Stimulated activated CD4-positive, alpha-beta T cell treated with anti-CD3 and anti-CD28 coated beads, Interleukin-12 subunit alpha, Interleukin-12 subunit beta, amount 100 ng/mL, for 48 hours (primary cell): ENCODE measurements at places on chromosomes 1 and 21.
A peak's percentile ranks its signal among the peaks of the same experiment; 100 is the strongest.

GRCh38 chr1:205339717-205340116 lies 17.0 kb downstream of the KLHDC8A start:
- no peak for DNase-seq

DNA sequence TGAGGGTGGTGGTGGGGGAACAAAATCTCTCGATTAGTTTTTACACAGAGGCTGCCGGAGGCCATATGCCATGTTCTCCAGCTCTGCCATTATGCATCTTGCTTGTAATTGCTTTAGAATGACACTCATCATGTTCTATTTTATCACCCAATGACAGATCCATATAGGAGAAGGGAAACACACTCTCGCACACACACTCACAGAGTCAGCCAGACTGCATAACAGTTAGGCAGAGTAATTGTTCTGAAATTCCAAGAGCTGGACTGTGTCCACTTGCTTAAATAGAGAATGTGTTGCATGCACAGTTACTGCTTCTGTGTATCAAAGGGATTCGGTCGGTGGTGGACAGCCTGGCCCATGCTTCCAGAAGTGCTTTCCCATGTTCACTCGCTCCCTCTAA lies 30.6 kb downstream of the KCND3 start:
- DNase-seq: no peak

DNA sequence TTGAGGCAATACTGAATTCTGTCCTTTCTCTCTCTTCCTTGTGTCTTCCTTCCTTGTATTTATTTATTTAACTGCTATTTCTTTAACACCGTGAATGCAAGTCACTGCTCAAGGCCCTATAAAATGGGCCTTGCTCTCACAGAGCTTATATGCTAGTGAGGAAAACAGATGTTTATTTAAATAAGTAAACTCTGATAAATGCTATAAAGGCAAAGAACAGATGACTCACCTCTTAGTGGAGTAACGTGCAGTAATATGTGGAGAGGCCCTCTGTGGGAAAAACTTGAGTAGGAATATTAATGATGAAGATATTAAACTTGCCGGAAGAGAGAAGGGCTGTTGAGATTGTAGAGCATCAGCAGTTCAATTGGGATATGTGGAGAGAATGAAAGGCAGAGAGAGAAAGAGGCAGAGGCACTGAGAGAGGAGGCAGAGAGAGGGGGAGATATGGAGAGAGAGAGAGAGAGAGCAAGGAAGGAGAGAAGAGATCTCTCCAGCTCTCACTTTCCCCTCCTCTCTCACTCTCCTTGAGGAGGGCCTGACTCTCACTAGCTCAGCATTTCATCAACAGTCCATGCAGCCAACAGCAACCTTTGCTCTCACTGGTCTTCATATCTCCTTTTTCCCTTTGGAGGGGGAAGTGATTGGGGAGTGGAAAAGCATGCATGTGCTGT lies 322.2 kb downstream of the LMX1A start:
- DNase-seq: no peak

DNA sequence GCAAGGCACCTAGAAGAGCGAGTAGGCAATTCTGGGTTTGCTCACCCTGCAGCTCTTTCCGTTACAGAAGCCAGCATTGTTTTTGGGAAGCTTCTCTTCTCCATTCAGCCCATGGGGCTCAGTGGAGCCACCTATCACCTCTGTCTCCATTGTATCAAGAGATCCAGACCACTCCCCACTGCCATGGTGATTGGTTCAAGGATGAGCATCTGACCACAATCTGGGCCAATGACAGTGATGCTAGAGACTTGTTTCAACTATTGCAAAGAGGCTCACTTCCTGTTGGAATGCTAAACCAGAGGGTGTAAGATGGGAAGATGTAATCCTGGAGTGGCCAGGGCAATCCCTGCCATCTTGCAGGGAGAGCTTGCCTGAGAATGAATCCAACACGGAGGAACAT lies 6.6 kb downstream of the SPATA21 start:
- DNase-seq: no peak

GRCh38 chr1:147052677-147053076 lies 114.6 kb downstream of the NBPF12 start:
- DNase-seq: no peak

GRCh38 chr1:198128533-198128932 lies 28.3 kb upstream of the NEK7 start:
- DNase-seq: no peak

DNA sequence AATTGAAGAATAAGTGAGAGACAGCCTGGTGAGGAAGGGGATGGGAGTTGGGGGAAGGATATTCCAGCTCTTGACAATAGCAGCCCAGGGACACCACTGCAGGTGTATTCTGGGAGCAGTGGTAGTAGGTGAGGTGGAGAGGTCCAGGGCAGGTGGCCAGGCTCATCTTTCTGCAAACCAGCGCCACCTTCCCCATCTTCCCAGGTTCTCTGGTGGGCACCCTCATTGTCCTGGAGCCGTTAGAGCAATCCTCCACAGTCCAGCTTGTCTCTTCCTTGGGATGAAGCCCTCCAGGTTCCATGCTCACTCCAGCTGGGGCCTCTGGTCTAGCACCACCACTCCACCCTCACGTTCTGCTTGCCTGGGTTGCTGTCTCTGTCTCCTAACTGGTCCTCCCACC lies 97.0 kb downstream of the IER5 start:
- DNase-seq: no peak

DNA sequence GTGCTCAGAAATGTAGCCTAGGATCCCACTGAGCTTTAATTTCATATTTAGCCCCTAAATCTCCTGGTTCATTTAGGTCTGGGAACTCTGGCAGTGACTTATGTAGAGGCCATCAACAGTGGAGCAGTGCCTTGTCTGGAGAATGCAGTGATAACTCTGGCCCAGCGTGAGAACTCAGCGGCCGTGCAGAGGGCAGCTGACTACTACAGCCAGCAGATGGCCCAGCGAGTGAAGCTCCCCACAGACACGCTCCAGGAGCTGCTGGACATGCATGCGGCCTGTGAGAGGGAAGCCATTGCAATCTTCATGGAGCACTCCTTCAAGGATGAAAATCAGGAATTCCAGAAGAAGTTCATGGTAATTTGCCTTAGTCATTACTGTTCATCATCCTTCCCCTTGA lies 17.8 kb downstream of the GBP6 start:
- no peak for DNase-seq

DNA sequence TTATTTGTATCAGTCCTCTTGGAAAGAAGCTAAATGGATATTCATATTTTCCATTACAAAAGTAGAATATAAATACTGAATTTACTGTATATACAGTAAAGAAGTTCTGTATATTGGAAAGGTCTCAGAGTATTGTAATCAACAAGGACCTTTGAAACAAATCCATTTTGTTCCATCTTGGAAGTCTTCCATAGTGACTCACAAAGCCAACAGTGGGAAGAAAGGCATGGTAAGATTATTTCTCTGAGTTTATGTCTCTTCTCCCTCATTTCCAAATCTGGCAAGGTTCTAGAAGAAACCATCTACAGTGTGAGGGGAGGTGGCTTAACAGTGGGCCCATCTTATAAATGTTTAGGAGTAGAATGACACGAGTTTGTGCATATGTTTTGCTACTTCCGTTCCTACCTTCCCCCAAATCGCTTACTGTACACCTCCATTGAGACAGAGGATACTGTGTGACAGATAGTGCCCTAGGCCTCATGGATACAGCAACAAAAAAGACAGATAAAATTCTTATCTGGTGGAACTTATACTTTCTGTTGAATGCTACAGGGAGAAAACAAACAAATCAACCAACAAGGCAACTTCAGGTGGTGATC lies 22.1 kb upstream of the SSX2IP start:
- no peak for DNase-seq

- no peak for DNase-seq
Measured at GRCh38 chr1:233635765-233636502, 22.0 kb downstream of the KCNK1 start.

- DNase-seq: no peak
Measured at GRCh38 chr21:15751546-15751945, 21.8 kb downstream of the USP25 start.

DNA sequence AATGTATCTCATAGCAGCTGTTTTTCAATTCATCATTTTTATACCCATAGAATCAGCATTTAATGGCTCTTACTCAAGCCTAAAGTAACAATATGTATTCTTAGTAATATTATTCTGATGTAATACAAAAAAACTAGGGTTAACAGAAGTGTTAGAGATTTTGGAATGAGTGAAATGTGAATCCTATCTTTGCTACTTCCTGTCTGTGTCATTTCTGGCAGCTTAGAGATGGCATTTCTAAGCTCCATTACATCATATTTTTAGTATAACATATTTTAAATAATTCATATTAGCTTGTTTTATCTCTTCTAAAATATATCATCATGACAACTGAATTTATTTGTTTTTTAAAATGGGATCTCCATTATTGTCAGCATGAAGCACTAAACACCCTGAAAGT lies 90.2 kb downstream of the LRRC7 start:
- DNase-seq: no peak

DNA sequence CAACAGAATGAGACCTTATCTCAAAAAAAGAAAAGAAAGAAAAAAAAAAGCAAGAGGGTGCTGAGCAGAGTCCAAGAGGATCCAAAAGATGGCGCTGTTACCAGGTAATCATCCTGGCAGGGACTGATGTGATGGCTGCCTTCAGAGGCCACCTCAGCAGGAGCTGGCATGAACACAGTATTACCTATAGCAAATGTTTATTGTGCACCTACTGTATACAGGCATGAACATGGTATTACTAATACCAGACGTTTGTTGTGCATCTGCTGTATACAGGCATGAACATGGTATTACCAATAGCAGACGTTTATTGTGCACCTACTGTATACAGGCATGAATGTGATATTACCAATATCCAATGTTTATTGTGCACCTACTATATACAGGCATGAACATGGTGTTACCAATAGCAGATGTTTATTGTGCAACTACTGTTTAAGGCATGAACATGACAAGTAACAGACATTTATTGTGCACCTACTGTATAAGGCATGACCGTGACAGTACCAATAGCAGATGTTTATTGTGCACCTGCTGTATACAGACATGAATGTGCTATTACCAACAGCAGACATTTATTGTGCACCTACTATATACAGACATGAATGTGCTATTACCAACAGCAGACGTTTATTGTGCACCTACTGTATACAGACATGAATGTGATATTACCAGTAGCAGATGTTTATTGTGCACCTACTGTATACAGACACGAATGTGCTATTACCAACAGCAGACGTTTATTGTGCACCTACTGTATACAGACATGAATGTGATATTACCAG lies 115.1 kb upstream of the TMEM51 start:
- peak; percentile 20 for DNase-seq

DNA sequence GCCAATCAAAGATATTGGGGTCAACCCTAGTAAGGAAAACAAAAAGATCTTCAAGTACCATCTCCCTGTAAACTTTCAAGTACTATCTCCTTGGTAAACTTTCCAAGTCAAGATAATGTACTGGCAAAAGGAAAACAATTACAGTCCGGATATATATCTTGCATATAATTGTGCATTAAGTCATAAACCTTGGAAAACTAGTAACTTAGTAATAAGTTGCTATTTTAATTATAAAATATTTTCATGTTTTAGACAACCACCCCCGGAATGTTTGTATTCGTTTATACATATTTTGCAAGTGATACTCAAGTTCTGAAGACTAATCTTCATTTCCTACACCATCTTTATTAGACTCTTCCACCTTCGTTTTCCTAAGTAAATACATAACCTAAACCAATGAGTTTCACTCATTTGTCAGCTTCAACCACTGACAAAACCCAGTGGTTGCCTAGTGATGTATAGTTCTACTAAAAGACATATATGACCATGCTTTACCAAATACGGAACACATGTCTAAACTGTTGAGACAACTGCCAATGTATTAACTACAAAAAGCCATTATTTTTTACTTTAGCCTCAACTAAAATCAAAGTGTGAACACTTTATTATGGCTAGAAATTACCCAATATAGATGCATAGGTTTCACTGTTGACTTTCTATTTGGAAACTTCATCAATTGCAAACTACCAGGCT lies 1.7 kb downstream of the AKT3 start:
- no peak for DNase-seq

- DNase-seq: no peak
Measured at GRCh38 chr1:7209336-7209735, 424.1 kb downstream of the CAMTA1 start.

- DNase-seq: no peak
Measured at GRCh38 chr21:38664315-38664714, 141.4 kb upstream of the ETS2 start.

GRCh38 chr1:10210841-10211804 lies 753 bp downstream of the KIF1B start:
- no peak for DNase-seq

DNA sequence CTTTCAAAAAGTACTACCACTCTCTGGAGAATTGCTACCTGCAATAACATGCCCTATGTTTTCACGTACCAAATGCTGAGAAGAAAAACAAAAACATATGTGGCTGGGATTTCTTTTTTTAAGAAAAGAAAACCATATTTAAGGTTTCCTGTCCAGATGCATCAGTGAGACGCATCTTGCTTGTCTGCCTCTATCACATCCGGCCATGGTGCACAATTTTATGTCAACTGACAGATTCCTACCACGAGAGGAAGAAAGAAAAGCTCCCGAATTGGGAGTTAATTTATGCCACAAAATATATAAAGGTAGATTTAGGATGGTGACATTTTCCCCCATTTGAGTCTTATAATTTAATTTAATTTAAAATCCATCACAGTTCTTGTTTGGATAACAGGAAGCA lies 62.3 kb upstream of the COL24A1 start:
- DNase-seq: no peak

DNA sequence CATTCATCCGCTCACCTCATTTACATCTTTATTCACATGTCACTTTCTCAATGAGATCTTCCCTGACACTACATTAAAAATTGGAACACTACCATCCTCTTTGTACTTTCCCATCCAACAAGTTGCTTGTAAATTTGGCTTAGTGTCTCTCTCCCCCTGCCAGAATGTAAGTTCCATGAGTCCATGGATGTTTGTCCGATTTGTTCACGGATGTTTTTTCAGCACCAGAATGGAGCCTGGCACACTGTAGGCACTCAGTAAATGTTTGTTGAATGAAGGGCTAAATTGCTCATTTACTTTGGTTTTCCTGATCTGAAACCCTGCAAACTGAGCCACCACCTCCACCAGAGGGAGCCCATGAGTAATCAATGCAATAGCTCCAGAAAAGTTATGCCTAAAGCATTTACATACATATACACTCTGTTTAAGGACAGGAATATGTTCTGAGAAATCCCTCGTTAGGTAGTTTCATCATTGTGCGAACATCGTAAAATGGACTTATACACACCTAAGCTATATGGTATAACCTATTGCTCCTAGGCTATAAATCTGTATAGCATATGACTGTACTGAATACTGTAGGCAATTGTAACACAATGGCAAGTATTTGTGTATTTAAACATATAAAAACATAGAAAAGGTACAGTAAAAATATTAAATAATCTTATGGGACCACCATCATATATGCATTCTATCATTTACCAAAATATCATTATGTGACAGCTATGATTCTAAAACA lies 2.8 kb upstream of the EYA3 start:
- DNase-seq: peak; percentile 90

- peak; percentile 76 for DNase-seq
Measured at GRCh38 chr1:156892190-156893047, 1.1 kb upstream of the PEAR1 start.

DNA sequence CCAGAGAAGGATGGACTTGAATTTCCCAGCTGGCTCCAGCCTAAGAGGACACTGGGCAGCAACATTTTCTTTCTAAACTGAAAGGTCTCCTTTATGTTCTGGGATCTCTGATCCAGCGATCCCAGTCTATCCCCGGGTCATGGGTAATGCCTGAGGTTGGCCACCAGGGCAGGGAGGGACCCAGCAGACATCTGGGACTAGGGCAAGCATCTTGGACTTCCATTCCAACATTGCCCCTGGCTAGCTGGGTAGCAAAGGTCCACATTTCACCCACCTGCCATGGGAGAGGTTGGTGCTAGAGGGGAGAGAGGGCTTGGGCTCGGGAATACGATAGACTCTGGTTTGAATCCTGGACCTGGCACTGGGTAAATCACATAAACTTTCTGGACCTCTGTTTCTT lies 84.6 kb downstream of the LRRN2 start:
- no peak for DNase-seq
